ENCODE measurements at places on chromosomes 3 and 15. TPM values are rescaled to one million over a fixed set of nuclear protein-coding genes. Genes with fewer than 3 reads are reported as not detected.

GRCh38 chr3:127702151-127702578 lies 29.4 kb downstream of the ABTB1 start:
- peak; percentile 60 for DNase-seq
- no peaks in the 10 kb centered on the region for H3K27me3 ChIP-seq
- peaks cover 8% of the 10 kb centered on the region for H3K4me1 ChIP-seq
- no peaks in the 10 kb centered on the region for H3K36me3 ChIP-seq

DNA sequence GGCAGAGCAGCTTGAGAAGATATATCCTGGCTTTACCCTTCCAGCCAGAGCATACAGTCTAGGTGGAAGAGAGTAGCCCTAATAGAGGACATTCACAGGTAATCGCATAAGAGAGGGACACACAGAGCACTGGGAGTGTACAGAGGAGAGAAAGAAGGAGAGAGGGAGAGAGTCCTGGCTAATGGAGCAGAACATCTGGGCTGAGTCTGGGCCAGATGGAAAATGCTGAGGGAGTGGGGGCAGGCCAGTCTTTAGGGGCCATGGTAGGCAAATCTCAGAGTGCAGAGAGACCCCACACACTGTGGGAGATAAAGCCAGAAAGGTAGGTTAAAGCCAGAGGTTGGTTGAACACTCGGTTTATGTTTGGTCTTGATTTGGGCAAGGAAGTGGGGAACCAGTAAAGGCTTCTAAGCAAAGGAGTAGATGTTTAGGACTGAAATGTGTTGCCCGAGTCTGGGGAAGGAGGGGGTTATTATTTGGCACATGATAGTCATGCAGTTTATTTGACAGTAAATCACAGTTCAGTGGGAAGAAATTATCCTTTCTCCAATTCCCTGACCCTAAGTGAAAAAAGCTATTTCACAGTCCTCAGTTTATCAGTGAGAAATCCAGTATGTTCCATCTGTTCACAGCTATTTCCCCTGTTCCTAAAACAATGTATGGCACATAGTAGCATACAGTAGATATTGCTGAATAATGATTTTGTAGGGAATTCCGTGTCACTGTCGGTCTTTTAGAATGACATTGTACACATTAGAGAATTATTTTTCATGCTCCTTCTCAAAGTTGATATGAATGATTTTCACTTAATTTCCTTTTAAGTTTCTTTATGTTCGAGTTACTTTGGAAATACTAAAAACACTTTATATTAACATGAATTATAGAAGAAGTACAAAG lies 45.7 kb downstream of the PDHB start:
- H3K27ac ChIP-seq: peak overlapping the region; percentile 76
- H3K27me3 ChIP-seq: no peaks in the 10 kb centered on the region
- no peak for DNase-seq
- H3K4me3 ChIP-seq: no peak overlapping the region

- no peak for DNase-seq
- no peaks in the 10 kb centered on the region for H3K27me3 ChIP-seq
- H3K4me1 ChIP-seq: no peaks in the 10 kb centered on the region
- H3K36me3 ChIP-seq: no peaks in the 10 kb centered on the region
These were observed 109.7 kb upstream of the SLC7A14 start for GRCh38 chr3:170695486-170696064.

DNA sequence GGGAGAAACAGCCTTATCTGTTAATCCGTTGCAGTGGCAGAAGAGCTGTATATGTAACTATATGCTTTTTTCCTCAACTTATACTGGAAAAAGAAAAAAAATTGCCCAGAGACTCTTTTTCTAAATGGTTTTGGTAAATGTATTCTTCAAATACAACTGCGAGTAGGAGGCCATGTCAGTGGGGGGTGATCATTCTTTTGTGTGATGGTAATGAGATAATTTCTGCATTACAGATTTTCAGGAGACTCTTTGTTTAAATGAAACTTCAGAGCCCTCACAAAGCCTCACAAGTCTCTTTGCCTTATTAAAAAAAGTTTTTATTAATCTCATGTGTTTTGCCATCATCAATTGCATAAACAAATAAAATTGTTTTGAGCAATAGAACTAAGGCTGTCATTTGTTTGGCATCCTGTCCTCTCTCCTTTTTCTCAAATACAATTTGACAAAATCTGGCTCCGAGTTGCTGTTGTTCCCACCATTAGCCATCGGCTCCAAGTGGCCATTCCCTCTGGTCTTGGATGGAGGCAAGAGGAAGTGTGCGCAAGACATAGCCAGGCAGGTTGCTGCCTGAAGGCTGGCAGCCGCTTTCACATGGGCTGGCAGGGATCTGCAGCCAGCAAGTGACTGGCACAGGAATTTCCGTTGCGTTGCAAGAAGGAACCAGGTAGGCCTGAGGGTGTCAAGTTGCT lies 116.7 kb downstream of the FNDC3B start:
- peak overlapping the region; percentile 7 for H3K27ac ChIP-seq
- H3K4me3 ChIP-seq: no peak overlapping the region
- H3K4me1 ChIP-seq: peaks cover 46% of the 10 kb centered on the region
- DNase-seq: no peak

DNA sequence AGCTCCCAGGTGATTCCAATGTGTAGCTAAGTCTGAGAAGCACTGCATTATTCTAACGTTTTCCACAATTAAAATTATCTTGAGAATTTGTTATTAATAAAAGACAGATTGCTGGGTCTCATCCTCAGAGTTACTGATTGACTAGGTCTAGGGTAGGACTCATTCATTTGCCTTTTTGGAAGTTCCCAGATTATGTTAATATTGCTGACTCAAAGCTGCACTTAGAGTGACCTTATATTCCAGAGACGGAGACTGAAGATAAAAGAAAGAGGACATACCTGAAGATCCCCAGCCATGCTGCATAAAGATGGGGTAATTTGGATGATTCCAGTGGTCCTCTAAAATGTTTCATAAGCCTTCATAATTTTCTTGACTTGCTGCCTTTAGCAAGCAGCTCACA lies 81.8 kb downstream of the PLSCR2 start:
- H3K4me1 ChIP-seq: no peaks in the 10 kb centered on the region
- no peaks in the 10 kb centered on the region for H3K27me3 ChIP-seq
- H3K4me3 ChIP-seq: no peak overlapping the region
- H3K36me3 ChIP-seq: no peaks in the 10 kb centered on the region
- no peak overlapping the region for H3K27ac ChIP-seq

GRCh38 chr3:117200962-117201361 lies 491.4 kb downstream of the TUSC7 start:
- no peaks in the 10 kb centered on the region for H3K36me3 ChIP-seq
- no peak overlapping the region for H3K27ac ChIP-seq
- no peaks in the 10 kb centered on the region for H3K4me1 ChIP-seq
- H3K27me3 ChIP-seq: no peaks in the 10 kb centered on the region

GRCh38 chr3:181417748-181418147 lies 294.0 kb upstream of the SOX2 start:
- DNase-seq: no peak
- no peak overlapping the region for H3K27ac ChIP-seq
- no peaks in the 10 kb centered on the region for H3K36me3 ChIP-seq
- no peaks in the 10 kb centered on the region for H3K4me1 ChIP-seq

The TIGIT gene
- not detected for total RNA-seq

Measured in cardiac muscle cell (in vitro differentiated cells and primary cell).